ENCODE measurements at places on chromosomes 3 and 15. TPM values are rescaled to one million over a fixed set of nuclear protein-coding genes. Genes with fewer than 3 reads are reported as not detected.

Gene IMPG2
- 0.44 TPM for total RNA-seq

Gene LDHAL6B
- not detected for total RNA-seq

Gene PLXNA1
- total RNA-seq = 64.7 TPM

Gene SEMA3B
- total RNA-seq = 6.8 TPM

Gene GPR62
- 0.12 TPM for total RNA-seq

Gene FAM3D
- not detected for total RNA-seq

Gene KLHL6
- total RNA-seq = under 0.01 TPM

Gene ALG1L2
- total RNA-seq = 0.22 TPM
